SK-N-SH (cell line): ENCODE measurements at places on chromosomes 6 and 20.

DNA sequence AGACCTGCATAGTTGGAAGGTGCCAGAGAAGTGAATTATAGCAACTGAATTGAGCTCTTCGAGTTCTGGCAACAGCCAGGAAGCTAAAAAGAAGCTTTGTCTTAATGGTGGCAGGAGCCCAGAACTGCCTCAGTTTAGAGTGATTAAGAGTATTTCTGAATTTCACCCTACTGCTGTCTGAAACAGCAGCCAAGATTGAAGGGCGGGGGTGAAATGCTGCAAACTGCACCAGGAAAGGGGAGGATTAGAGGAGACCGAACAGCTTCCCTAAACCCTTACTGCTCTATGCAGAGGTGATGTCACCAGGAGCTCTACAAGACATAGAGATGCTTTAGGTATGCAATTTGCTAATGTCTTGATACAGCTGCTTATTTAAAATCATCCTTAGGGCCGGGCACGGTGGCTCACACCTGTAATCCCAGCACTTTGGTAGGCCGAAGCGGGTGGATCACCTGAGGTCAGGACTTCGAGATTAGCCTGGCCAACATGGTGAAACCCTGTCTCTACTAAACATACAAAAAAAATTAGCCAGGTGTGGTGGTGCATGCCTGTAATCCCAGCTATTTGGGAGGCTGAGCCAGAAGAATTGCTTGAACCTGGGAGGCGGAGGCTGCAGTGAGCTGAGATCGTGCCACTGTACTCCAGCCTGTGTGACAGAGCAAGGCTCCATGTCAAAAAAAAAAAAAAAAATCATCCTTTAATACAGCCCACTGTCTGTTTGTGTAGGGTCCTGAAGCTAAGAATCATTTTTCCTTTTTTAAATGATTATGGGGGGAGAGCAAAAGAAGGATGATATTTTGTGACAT, 91.7 kb upstream of the IYD start:
- DNase-seq: no peak

- no peak for DNase-seq
These were observed 194.2 kb upstream of the ZNF184 start for GRCh38 chr6:27667016-27667656.

GRCh38 chr6:79170959-79171358, 63.5 kb downstream of the HMGN3 start:
- no peak for DNase-seq

DNA sequence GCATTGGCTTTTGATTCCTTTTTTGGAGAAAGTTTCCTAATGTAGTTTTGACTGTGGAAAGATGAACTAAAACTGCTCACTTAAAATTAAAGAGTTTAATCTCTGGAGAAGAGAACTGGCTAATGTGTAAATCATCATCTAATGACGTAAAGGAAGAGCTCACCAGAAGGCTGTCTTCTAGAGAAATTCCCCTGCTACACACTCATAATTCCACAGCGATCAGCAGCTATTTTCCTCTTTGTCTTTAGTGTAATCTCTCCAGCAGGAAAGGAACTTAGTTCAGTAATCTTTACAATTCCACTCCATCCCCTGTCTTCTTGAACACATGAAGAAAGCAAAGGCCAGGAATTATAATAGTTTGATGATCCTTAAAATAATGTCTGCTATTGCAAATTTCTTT, 15.8 kb downstream of the SPTLC3 start:
- no peak for DNase-seq

GRCh38 chr6:118148561-118148960, 241.5 kb downstream of the SLC35F1 start:
- no peak for DNase-seq

- no peak for DNase-seq
These were observed 46.6 kb upstream of the AFDN start for GRCh38 chr6:167779993-167780655.
